ENCODE measurements at places on chromosomes 5 and 9. TPM values are rescaled to one million over a fixed set of nuclear protein-coding genes. Genes with fewer than 3 reads are reported as not detected.

The HAVCR1 gene
- 0.37 TPM for total RNA-seq

The SELENOP gene
- total RNA-seq: 68.3 TPM

The SMIM27 gene
- 2.9 TPM for total RNA-seq

The PTGES gene
- total RNA-seq: 56.2 TPM

The FAM170A gene
- total RNA-seq: not detected

The BOD1 gene
- 51.1 TPM for total RNA-seq

The FEM1C gene
- total RNA-seq: 29.3 TPM

The GABRA6 gene
- total RNA-seq: not detected

The TAF11L10 gene
- total RNA-seq: not detected

The MATR3 gene
- 202 TPM for total RNA-seq

The DOK3 gene
- 1.4 TPM for total RNA-seq

The SLC36A1 gene
- 11.1 TPM for total RNA-seq

The CAMK4 gene
- 5.5 TPM for total RNA-seq

The PCDHA10 gene
- under 0.01 TPM for total RNA-seq

The TARS1 gene
- 215 TPM for total RNA-seq

The NOL6 gene
- 29.4 TPM for total RNA-seq

The ARL15 gene
- 14.7 TPM for total RNA-seq

The TMEM252 gene
- total RNA-seq: not detected

The ZFP62 gene
- 12.5 TPM for total RNA-seq

The CORO2A gene
- under 0.01 TPM for total RNA-seq

The CCNO gene
- not detected for total RNA-seq

The PLCXD3 gene
- total RNA-seq: 5.1 TPM

The SPAG8 gene
- 2.2 TPM for total RNA-seq

The QRFP gene
- not detected for total RNA-seq

The CETN3 gene
- 6.2 TPM for total RNA-seq

The SLC25A2 gene
- total RNA-seq: 0.39 TPM

The PAEP gene
- total RNA-seq: not detected

The CAMK2A gene
- 0.73 TPM for total RNA-seq

The FOXD4L4 gene
- not detected for total RNA-seq

The PTPRD gene
- total RNA-seq: 18.4 TPM
